H9 (cell line): ENCODE measurements at places on chromosomes 6 and 20.

DNA sequence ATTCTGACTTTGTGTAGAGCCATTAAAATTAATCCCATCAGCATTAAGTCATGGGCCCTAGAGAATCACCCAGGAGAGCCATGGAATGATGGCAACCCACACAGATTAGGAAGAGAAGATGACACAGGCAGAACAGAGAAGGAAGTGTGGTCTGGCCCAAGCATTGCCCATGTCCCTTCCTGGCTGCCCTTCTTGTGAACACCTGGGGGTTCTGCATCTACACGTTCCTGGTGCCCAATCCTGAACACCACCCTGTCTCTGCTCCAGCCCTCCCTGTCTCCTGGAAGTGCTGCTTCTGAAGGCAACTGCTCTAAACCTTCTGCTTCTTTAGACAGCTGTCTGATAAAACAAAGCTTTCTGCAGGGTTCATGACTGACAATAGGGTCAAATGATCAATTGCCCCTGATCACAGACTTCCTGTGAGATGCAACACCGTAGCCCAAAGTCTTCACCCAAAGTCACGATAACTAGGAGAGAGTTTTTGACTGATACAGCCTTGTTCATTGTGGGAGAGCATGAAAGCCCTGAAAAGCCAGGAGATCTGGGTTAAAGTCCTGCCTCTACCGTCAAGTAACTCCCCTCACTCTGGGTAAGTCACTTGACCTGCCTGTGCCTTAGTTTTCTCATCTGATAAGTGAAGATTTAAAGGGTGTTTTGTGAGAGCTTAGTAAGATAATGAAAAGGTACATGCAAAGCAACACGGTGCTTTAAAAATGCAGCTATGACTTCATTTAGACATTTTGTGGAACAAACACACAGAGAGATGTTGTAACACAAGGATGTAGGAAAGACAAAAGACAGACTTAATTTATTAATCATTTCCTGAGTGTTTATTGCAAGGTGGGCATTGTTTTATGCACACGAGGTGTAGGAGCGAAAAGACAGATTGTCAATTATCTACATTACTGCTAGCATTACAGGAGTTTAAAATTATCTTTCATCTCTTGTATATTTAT is 291.2 kb upstream of the STXBP5 start:
- DNase-seq: no peak

DNA sequence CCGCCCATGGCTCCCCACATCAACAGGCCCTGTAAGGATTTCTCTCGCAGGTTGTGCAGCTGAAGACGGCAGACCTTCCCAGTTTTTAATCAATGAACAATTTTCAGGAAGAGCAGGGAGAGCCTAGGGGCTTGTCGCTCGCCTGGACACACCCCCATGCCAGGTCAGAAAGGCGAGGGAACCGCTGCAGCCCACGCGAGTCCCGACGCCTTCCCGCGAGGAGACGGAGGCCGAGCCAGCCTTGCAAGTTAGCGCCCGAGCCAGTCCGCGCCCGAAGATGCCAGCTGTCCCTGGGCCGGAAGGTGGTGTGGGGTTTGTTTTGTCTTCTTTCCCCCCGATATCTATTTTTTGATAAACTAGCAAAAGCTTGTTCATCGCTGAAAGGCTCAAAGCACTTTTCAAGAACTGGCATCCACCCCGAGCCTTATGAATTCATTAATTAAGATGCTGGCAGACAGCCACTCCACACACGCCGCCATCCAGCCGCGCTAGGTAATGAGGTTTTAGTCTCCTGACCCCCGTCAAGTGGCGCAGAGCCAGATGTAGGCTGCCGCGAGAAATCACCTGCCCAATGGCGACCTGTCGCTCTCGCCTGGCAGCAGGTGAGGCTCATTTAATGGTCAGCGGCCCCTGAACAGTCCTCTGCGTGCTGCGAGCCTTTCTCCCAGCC is 6.6 kb downstream of the CCDC167 start:
- no peak for DNase-seq

- peak; percentile 52 for DNase-seq
Observed at GRCh38 chr6:75602246-75603105, 796 bp downstream of the SENP6 start.

GRCh38 chr20:47951521-47951971 is 166.3 kb upstream of the SULF2 start:
- DNase-seq: no peak

- peak; percentile 89 for DNase-seq
Observed at GRCh38 chr6:24125980-24126379, at the start of gene NRSN1. TSS of gene NRSN1 (plus strand) at chr6:24126215. CDS start at chr6:24134328, 8,113 bp downstream.
